ENCODE measurements at places on chromosomes 13 and 19.

DNA sequence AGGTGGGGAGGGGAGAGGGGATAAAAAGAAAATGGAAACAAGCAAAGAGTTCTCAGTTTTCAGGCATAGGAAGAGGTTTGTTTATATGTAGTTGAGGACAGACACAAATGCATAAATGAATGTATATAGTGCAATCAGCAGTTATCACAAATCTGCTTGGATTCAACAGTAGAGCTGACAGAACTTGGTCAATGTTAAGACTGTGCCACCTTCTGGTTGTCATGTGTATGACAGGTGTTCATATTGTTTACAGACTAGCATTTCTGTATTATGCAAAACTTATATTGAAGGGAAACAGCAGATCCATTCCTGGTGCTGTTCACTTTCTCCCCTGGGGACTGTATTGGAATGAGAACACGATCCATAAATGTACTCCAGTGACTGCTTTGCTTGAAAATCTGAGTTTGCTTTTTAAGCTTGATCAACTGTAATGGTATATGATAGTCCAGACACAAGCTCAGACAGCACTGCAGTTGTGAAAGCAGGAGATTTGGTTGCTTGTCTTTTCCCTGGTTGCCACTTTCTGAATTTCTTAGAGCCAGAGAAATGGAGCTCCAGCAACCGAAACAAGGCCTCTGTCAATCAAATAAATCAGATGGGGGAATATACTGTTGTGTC, 319.5 kb upstream of the OBI1 start:
- DNase-seq, result no peak

DNA sequence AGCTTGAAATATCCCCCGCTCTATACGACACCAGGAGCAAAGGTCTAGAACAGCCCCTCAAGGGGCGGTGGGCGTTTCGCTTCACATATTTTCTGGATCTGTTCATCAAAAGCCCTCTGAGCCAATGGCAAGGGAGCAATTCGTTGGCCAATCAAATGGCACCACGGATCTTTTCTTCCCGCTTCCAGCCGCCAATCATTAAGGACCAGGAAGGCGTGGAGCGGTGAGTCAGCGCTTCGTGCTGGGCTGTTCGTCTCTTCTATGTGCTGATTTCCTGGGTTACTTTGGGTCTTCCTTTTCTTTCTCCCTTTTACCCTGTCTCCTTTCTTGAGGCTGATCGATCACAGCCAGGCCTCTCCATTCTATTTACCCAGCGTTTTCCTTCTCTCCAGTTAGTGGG, at the start of gene NLRP4:
Gene NLRP4 (plus strand): TSS at position 201 of the 400 bp plus-strand sequence. CDS start 15,541 bp downstream, outside the sequence.
- DNase-seq, result no peak

DNA sequence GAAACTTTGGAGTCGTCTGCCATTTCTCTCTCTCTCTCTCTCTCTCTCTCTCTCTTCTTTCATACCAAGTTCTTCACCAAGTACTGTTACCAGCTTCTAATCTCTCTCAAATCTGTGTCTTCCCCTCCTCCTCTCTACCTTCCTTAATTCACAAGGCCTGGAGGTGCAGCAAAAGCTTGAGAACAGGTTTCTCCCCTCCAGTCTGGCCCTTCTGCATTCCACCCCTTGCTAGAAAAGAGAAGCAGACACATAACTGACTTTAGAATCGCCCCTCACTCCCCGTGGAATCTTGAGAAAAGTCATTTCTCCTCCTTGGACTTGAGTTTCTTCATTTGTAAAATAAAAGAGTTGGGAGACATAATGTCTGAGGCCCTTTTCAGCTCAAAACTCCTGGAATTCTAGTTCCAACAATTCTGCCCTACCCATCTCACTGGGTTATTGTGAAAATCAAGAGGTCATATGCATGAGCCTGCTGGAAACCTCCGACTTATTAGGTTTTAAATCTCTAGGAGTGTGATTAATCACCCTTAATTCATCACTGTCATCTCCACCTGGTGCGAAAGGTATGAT, 20.4 kb downstream of the AMER2 start:
- no peak for DNase-seq

DNA sequence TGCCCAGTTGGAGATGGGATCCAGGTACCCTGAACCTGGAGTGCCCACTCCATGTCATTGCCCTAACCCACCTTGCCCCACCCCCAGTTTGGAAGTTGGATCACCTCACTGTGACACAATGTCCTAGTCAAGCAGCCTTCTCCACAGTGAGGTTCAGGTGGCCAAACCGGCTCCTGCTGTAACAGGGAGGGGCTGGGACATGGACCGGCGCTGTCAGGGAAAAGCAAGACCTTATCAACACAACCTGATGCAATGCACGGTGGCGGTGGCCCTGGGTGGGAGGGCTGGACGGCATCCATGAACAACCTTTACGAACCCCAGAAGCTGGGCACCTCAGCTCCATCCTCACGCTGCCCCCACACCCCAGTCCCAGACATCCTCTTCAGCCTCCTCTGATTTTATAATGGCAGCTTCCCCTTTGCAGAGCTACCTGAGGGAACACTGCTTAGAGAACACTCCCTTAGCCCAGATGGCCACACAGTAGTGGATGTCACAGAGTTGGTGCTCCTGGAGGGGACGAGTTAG, 1.6 kb upstream of the KRTDAP start:
- no peak for DNase-seq

DNA sequence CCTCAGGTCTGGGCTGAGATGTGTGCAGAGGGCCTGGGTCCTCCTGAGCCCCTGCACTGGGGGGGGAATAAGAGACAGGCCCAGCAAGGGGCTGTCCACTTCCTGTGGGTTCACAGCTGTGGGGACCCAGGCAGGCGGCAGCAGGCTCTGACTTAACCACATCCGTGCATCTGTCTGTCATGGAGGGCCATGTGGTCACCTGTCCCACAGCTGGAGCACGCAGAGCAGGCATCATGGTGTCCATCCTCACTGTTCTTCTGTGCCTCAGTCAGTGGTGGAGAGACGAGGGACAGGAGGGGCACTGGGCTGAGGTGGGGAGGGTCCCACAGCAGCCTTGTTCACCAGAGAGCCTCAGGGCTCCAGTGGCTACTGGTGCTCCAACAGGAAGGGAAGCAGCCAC, 16.3 kb upstream of the KIR3DL3 start:
- DNase-seq, result no peak

GRCh38 chr13:47955836-47956235, 45.2 kb downstream of the SUCLA2 start:
- DNase-seq, result no peak

GRCh38 chr19:10259162-10259905, 7.3 kb downstream of the MRPL4 start:
- peak; percentile 80 for DNase-seq

DNA sequence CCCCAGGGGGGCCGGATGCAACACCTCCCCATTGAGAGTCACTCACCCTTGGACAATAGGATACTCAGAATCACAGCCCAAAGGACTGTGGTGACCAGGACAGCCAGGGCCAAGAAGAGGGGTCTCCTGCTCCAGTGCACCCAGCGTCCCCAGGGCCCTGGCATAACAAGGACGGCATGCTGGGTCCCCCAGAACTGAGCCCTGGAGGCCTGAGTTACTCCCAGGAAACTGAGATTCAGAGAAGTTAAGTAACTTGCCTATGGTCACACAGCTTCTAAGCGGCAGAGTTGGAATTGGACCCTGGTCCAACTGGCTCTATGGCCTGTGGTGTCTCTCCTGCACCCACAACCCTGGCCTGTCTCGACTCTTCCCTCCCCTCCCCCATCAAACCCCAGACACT, 295 bp downstream of the CLEC4G start:
- no peak for DNase-seq

GRCh38 chr13:49214917-49215376, 5.2 kb upstream of the MLNR start:
- DNase-seq, result no peak

DNA sequence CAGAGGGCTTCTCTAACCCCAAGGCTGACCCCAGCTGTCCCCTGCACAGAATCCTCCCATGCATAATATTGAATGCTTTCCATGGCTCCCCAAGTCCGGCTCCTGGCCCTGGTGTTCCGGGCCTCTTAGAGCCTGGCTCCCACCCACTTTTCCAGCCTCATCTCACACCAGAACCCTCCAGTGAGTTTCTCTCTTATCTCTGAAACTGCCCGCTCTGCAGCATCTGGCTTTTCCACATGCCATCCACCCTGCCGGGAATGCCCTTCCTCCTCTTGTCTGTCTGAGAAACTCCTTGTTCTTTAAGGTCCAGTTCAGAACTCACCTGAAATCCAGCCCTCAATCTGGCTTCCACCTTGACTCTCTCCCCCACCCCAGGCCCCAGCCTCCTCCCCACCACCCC, 6.8 kb downstream of the SYNGR4 start:
- no peak for DNase-seq

DNA sequence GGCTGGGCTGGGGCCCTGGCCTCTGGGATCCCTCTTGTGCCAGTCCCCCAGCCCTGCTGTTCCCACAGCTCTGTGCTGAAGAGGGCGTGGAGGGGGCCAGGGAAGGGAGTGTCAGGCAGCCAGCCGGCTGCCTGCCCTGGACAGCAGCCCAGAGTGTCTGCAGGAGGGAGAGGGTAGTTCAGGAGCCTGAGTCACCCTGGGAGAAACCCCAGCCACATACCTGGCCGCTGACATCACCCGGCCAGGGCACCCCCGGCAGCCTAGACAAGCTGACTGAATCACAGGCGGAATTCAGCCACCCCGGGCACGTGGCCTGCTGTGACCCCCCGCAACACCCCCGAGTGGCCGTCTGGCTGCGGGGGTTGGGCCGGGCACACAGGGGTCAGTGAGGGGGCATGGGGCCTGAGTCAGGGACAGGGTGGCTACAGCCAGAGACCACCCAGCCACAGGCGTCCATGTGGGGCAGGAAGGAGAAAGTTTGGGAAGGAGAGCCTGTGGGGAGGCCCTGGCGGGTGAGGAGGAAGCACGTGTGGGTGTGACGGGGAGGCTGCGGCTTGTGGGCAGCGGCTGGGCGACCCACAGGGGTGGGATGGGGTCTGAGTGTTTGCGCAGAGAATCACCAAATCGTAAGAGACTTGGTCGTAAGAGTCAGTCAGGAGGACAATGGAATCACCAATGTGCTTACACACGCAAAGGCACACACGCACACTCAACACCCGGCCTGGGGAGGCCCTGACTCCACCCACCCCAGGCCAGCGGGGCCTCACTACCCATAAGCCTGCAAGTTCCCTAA, 11.9 kb upstream of the FOSB start:
- no peak for DNase-seq

- no peak for DNase-seq
These were observed 245.6 kb downstream of the KLF5 start for GRCh38 chr13:73304442-73304841.

DNA sequence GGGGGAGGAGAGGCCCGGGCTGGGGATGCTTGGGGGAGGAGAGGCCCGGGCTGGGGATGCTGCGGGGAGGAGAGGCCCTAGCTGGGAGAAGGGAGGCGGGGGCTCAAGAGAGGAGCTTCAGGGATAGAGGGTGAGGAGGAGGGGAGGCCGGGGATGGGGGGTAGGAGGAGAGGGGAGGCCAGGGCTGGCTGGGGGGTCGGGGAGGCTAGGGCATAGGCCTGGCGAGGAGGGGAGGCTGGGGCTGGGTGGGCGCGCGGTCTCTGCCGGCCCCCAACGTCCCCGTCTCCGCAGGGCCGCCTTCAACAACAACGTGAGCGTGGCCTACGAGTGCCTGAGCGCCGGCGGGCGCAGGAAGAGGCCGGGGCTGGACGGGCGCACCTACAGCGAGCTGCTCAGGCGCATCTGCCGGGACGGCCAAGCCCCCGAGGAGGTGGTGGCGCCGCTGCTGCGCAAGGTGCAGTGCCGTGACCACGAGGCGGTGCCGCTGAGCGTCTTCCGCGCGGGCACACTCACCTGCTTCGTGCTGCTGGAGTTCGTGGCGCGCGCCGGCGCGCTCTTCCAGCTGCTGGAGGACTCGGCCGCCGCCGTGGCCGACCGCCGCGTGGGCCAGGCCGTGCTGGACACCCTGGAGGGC, 11.4 kb downstream of the TPGS1 start:
- peak; percentile 48 for DNase-seq

- no peak for DNase-seq
These were observed 668.1 kb downstream of the SLITRK5 start for GRCh38 chr13:88339271-88339741.

- no peak for DNase-seq
These were observed 27.4 kb upstream of the ZNF83 start for GRCh38 chr19:52665529-52665928.

GRCh38 chr19:45791744-45792469, 738 bp downstream of the DMWD start:
- DNase-seq, result no peak
